ENCODE measurements at places on chromosomes 11 and 22.

- no peak for DNase-seq
Measured at GRCh38 chr11:66457826-66458225, 8.9 kb upstream of the PELI3 start.

DNA sequence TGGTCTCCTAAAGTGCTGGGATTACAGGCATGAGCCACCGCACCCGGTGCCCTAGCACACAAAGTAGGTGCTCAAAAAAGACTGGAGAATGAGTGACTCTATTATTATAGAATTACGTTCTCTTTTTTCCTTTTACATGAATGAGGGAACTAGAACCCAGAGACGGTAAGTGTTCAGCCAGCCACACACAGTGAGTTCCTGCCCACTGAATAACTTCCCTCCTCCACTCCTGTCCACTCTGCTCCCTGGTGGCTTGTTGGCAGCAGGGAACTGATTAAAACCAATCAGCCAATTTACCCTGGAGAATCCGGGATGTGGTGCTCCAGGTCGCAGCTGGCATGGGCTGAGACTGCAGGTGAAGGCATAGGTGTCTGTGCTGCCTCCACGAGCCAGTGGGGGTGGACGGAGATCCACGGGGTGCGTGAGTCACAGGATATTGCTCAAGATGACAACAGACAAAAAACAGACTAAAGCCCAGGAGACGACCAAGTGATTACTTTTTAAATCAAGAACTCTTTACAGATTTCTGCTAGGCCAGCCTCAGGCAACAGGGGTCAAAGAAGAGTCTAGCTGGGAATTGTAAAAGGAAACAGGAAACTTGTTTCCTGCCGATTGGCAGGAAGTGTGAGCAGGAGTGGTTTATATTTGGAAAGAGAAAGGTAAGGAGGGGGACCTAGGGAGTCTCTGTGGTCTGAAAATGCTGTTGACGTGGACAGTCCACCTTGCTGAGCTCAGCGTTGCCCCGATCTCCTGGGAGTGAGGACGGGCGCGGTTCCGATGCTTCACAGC lies 95.2 kb upstream of the TP53I11 start:
- no peak for DNase-seq

GRCh38 chr22:45934659-45935341 lies 42.2 kb downstream of the WNT7B start:
- DNase-seq, result no peak

DNA sequence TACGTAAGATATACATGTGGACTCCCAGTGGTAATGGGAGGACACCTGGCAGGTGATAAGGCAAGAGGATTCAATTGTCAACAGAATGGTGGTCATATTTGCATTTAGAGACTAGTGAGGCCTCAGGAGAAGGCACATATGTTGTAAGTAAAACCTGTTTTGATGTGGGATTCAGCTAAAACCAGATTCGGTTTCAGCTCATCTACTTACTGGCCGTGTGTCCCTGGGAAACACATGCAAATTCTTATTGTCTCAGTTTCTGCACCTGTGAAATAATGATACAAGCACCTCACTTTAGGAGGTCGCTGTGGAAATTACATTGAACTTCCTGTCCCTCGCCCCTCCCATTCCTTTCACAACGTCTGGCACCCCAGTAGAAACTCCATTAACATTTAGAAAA lies 78.9 kb upstream of the FIBIN start:
- DNase-seq, result no peak

- no peak for DNase-seq
Measured at GRCh38 chr11:44165432-44165831, 70.0 kb downstream of the EXT2 start.

- DNase-seq, result no peak
Measured at GRCh38 chr11:73024639-73025038, 117.5 kb downstream of the FCHSD2 start.

GRCh38 chr11:131744847-131745246 lies 374.4 kb downstream of the NTM start:
- no peak for DNase-seq
